ENCODE measurements at places on chromosomes 12 and 14.
A peak's percentile ranks its signal among the peaks of the same experiment; 100 is the strongest.

- no peak for DNase-seq
These were observed 7.2 kb downstream of the SETD3 start for GRCh38 chr14:99473458-99473857.

DNA sequence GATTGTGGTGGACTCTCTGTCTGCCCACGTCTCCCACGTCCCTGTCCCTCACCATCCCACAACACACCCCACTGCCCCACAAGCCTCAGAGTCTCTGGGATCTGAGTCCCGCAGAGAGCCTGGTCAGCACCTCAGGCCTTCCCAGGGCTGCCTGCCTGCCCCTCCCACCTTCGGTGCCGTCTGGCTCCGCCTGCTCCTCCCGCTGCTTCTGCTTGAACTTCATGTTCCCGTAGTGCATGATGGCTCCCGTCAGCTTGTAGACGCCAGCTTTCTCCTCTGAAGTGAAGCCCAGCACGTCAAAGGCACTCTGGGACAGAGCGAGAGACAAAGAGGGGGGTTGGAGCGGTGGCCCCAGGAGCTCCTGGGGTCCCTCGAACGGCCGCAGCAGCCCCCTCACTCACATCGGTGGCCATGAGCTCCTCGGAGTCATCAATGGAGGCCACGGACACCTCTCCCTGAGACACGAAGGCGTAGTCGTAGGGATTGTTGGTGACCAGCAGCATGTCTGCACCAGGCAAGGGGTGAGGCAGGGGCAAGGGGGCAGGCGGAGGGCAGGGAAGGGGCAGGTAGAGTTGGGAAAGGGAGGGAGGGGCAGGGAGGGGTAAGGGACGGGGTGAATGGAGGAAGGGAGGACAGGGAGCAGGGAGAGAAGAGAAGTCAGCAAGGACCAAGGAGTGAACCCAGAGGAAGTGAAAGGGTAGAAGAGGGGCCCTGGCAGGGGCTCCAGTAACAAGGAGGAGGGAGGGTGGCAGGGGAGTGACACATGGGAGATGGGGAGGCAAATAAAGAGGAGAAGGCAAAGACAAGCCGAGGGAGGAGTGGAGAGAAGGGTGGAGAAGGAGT, 5.6 kb downstream of the MYH6 start:
- DNase-seq, result no peak

GRCh38 chr12:10220398-10221077, 7.9 kb downstream of the GABARAPL1 start:
- peak; percentile 35 for DNase-seq

GRCh38 chr12:25200703-25201102, 5.7 kb downstream of the ETFRF1 start:
- no peak for DNase-seq

DNA sequence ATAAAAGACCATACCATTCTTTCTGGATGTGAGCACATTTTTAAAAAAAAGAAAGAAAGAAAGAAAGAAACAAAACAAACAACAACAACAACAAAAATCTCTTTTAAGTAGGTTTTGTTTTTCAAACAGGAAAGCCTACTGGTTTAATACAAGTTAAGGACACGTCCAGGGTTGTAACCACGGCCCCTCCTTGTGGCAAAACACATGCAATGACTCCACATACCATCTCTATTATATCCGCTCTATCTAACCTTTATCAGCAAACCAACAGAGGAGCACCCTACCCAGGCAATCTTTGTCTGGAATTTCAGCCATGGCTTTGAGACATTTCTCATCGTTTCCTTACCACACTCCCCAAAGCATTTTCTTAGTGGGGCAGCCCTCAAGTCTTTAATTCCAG, 360.5 kb upstream of the TMPO start:
- no peak for DNase-seq

GRCh38 chr12:76010732-76011458, 20.7 kb downstream of the PHLDA1 start:
- no peak for DNase-seq

DNA sequence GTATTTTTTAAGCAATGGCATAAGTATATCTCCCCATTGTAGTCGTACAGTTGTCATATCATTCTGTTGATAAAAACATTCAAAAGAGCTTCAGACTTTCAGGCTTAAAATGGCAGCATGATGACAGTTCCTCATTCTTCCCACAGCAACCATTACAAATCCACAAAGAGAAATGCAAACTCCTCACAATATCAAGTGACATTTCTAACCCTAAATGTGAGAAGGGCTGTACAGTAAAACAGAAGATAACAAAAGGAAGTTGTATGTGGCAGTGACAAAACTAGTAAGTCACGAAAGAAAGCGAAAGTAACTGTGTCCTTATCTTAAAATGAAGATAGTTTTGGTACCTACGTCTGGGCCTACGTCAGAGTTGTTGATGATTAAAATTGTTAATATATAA, 46.7 kb downstream of the GXYLT1 start:
- no peak for DNase-seq

GRCh38 chr14:20350860-20351259, 7.4 kb downstream of the PARP2 start:
- no peak for DNase-seq
